NCI-H1436 treated with DMSO at 0.1 percent for 48 hours (cell line): ENCODE measurements at places on chromosomes 7 and 10.

DNA sequence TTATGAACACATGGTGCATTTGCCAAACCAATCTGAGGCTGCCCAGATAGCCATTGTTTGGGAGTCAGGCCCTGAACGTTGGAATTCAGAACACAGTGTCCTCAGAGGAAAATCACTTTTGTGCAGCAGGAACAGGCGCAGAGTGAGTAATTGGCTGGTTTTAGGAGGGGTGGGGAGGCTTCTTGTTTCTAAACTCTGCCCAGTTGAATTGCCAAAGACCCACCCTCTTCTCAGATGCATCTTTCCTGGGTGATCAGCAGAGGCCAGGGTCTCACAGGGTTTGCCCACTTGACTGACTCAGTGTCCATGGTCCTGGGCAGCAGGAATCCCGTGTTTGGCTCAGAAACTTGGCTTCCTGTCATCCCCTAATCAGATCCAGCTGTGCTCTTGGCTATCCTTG is 24.3 kb downstream of the PRLHR start:
- no peak for DNase-seq

GRCh38 chr10:61078542-61079275 is 134.7 kb upstream of the RHOBTB1 start:
- no peak for DNase-seq

GRCh38 chr7:81846398-81846797 is 76.6 kb upstream of the HGF start:
- DNase-seq, result no peak

DNA sequence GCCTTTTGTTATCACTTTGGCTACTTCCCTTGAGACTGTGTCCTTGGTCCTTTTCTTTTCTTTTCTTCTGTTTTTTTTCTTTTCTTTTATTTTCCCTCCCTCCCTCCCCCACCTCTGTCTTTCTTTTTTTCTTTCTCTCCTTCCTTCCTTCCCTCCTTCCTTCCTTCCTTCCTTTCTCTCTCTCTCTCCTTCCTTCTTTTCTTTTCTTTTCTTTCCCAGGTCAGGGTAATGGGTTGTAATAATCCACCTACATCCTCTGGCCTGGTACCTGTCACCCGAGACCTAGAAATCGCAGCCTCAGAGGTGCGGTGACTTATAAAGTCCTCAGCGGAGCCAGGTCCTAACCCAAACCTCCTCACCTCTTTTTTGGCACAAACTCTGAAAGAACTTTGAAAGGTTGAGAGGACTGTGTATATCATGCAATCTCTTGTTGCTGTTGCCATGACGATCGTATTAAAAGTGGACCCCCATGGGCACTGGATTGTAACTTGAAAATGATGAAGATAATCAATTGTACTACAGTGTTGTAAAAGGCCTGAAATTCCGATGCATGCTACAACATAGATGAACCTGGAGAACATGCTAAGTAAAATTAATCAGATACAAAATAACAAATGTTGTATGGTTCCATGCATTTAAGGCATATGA is 140.7 kb upstream of the AGK start:
- DNase-seq, result no peak

GRCh38 chr7:137006293-137006692 is 137.8 kb downstream of the CHRM2 start:
- no peak for DNase-seq

DNA sequence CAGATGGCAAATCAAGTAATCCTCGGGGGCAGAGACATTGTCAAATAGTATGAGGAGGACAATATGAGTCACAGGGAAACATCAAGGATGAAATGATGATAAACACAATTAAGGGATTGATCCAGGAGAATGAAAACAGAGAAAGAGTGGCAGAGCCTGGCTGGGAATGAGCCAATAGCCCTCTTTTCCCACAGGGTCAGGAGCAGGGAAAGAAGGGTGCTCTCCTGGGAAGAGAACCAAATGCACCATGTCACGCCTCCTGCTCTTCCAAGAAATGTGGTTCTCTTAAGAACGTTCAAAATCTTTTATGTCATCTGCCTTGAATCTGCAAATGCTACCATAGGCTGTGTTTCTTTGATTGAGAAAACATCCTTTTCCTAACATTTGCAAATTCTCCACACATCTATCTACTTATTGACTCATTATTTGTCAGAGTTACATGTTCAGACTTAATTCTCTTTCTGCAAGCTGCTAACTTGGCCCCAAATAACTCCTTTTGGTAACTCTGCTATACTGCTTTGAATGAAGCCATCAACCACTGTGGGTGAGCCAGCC is 50.6 kb downstream of the HIPK2 start:
- DNase-seq, result no peak

DNA sequence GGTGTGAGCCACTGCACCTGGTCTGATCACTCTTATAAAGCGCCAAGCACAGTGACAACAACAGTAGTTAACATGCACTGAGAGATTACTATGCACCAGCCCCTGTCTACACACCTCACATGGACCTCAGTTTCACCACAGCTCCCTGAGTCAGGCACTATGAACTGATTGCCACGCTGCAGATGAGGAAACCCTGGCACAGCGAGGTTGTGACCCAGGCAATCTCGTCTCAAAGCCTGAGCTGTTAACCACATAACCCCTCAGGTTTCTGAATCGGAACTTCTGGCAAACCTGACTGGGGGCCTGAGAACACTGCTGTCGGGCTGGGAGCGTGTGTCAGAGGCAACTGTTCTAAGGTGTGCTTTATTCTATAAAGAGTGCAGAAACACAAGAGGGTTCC is 150.8 kb downstream of the RNF216 start:
- DNase-seq, result no peak

DNA sequence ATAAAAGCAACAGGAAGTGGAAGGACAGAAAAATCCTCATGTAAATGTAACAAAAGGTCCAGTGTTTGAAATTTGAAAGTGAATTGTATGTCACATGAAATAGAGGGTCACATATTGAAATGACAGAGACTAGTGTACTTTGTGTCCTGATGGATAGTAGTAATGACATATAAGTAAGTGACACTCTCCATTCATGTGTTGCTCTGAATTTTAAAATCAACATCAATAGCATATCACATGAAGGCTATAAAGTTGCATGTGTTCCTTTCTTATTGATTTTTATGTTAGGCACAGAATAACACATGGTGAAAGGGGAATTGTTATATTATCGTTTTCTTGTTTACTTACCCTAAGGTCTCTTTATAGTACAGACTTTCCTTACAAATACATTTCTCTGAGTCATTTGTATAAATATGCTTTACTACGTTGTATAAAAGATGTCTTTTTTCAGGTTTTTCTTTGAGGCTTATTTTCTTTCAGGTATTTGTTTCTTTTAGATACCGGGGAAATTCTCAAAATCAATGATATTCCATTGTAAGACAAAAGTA is 104.6 kb upstream of the CACNA2D1 start:
- DNase-seq, result no peak

GRCh38 chr10:63588436-63589167 is 67.4 kb downstream of the REEP3 start:
- DNase-seq, result no peak

DNA sequence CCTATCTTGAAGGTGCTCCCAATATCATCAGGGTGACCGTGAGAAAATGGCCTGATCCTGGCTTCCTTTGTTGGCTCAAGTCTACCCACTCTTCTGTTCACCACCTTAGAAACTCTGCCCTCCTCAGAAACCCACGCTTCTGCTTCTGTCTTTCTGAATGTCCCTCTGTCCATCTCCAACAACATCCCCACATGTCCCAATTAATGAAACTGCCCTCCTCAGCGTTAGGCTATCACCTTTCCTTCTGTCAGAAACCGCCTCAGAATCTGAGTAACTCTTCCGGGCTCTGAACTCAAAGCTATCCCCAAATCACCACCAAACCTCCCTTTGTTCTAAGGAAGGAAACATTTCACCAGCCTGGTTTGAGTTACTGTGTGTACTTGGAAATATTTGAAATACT is 315.8 kb upstream of the ZNF32 start:
- DNase-seq, result no peak

DNA sequence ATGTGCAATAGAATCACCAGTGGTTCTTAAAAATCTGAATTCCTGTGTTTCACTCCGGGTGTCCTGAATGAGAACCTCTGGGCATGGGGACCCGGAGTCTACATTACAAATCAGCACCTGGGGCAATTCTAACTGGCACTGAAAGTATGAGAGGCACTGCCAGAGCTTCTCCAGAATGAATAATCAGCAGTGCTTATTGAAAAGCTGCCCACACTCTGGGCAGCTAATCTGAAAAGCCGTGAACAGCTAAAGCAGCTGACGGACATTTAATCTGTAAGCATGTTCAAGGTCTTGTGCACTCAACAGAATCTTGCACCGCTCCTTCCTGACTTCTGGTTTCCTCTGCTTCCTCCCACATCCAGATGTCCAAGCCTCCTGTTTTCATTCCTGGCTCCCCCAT is 113.3 kb upstream of the KIF5B start:
- no peak for DNase-seq

- no peak for DNase-seq
These were observed 825 bp downstream of the TMEM176A start for GRCh38 chr7:150801242-150801945.

DNA sequence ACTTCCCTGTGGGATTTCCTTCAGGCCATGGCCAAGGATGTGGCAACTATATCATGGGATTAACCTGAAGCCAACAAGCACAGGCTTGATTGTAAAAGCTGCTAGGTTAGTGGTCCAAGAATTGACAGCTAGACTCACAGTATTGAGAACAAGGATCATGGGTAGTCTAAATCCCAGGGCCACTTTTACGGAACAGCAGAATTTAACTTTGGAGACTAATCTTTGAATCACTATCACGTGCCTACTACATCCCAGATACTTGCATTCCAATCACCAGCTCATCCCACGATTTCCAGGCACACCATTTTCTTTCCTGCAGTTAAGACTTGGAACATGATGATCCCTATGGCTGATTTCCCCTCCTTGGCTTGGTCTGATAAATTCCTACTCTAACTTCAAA is 65.6 kb upstream of the ADO start:
- no peak for DNase-seq

DNA sequence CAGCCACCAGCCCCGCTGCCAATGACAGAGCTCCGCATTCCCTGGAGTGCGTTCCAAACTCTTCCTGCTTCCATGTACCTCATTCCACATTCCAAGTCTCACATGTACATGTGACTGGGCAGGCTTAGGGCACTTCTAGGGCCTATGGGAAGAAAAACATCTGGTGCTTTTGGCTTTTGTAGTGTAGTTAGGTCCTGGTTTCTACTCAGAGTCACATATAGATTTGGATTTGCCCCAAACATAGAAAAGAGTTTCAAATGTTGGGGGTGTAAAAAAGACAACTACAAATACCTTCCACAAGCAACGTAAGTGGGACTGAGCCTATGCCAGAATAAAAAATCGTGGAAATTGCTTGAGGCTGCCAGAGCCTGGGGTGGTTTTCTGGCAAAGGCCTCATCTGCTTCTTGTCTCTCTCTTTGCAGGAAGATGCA is 84.1 kb downstream of the ZNF467 start:
- no peak for DNase-seq

DNA sequence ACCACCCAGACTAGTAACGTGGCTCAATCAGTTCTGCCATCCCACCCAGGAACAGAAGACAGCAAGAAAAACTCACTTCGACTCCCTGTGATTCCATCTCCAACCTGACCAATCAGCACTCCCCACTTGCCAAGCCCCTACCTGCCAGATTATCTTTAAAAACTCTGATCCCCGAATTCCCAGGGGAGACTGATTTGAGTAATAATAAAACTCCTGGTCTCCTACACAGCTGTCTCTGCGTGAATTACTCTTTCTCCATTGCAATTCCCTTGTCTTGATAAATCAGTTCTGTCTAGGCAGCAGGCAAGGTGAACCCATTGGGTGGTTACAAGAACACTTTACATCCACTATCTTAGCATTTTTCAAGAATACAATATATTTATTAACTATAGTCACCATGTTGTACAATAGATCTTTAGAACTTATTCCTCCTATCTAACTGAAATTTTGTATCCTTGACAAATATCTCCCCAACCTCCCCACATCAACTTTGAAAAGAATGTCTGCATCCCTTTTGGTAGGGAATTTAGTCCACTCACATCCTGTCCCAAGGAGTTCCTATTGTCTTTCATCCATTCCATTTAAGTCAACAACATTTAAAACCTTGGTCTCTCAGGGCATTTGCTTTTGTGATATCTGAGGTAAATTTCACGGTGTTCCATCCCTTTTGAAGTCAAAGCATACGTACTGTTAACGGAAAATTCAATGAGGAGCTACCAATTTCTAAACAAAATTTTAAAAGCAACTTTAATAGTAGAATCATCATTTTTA is 163.7 kb downstream of the MACC1 start:
- no peak for DNase-seq

GRCh38 chr10:95793401-95794045 is 37.6 kb downstream of the ENTPD1 start:
- no peak for DNase-seq

DNA sequence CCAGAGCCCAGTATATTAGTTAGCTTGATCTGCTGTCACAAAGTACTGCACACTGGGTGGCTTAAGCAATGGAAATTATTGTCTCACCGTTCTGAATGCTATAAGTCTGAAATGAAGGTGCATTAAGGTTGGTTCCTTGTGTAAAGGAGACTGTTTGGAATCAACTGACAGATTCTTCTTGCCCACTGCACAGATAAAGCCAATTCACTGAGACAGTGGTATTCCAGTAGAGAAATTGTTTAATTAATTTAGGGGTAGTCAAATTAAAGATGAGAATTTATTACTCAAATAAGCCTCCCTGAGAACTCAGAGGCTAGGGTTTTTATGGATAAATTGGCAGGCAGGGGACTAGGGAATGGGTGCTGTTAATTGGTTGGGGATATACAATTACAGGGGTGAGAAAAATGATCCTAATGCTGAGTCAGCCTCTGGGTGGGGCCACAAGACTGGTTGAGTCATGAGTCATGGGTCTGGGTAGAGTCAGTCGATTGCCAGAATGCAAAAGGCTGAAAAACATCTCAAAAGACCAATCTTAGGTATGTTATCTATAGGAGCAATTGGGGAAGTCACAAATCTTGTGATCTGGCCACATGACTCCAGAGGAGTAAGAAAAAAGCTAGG is 23.5 kb upstream of the SAMD9L start:
- DNase-seq, result no peak

DNA sequence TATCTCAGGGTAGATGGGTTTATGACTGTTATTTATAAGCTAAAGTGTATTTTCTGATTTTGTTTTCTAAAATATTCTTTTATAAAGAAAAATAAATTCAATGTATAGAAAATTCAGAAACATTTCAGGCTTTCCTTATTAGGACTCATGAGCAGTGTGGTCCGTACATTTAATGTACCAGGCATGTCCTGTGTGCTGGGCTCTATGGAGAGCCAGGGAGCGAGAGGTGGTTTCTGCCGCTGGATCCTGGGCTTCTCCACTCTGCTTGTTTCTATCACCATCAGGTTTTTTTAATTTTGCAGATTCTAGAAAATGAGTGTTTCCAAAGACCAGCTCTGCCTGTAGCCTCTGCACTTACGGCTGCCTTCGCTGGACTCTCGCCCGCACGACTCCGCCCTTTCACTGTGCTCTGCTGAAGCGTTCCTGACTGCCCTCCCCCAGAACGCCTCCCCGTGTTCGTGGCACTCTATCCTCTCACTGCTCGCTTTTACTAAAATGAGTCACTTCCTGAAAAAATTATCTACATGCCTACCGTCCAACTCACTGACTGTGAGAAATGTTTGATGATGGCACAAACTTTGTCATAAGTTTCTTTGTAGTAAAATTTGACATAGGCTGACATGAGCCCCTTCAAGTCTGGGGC is 188.5 kb downstream of the ZMYND11 start:
- no peak for DNase-seq

- DNase-seq, result no peak
These were observed 38.7 kb upstream of the ANK3 start for GRCh38 chr10:60428387-60428737.
